ENCODE measurements at places on chromosomes 12 and 14.

GRCh38 chr14:34983786-34984185, 994 bp downstream of the SRP54 start:
- DNase-seq, result no peak

DNA sequence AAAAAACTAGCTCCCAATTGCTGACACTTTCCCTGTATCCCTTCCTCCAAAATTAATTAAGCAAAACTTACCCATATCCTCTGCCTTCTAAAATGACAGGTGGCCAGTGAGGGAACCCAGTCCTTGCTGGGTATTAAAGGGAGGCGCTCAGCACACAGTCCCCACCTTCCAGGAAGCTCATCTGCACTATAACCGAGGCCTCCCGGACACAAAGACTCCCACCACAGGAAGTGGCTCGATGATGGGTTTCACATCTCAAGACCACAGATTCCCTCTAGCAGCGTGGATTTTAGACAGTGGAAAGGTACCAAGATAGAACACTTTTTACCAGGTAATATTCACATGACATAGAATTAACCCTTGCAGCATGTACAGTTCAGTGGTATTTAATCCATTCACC, 126.8 kb upstream of the NCOR2 start:
- DNase-seq, result no peak

GRCh38 chr14:90674716-90675115, 141.5 kb downstream of the TTC7B start:
- DNase-seq, result no peak

DNA sequence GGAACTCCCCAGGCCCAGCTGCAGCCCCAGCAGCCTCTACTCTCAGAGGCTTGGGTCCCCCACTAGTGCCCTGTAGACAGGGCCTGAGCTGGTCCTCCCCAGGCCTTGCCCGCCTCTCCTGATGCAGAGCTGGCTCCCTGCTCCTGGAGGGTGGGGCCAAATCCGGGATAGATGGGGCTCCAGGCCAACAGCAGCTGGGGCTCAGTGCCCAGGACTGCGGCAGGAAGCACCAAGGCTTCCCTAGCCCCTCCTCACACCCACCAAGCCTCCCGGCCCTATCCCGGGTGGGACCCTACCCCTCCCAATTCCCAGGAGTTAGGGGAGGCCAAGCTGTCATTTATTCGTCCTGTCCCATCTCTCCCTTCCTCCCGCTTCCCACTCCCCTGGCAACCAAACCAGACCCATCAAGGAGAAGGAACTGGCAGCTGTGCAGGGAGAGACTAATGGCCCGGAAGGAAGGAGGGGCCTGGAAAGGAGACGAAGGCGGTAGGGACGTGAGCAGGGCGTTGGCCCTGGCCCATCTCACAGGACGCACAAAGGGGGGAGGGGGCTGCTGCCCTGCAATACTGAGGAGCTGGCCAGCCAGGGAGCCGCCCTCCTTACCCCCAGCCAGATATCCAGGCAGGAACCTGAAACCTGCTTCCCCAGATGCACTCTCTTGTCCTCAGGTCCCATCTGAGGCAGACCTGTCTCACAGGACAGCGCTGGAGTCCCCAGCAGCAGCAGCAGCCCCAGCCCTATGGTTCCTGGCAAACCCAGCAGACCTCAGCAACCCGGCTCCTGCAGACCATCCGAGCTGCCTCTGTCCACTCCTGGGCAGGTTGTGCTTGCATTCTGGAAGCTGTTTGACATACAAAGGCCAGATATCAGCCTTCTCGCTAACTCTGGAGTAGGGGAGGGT, 1.6 kb upstream of the PRPH start:
- DNase-seq, result no peak

GRCh38 chr14:50941151-50941550, 3.1 kb downstream of the PYGL start:
- DNase-seq, result no peak

GRCh38 chr12:53226815-53227214, 5.2 kb downstream of the RARG start:
- no peak for DNase-seq

DNA sequence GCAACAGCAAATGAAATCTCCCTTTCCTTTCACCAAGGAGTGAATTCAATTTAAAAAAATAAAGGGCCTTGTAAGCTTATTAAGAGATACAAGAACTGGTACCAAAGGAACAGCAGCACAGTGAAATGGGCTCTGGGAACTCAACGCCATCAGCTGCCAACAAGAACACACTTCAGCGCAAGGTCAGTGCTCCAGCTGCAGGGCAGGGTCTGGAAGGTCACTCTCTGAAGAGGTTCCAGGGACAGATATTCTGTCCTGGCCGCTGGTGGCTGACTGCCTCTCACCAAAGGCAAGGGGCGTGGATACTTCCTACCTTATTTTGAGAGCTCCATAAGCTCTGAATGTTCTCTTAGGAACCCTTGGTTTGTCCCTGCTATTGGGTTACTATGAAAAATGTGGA, 186.6 kb downstream of the CALM1 start:
- no peak for DNase-seq

- no peak for DNase-seq
Measured at GRCh38 chr14:36162267-36162666, 14.3 kb downstream of the PTCSC3 start.

DNA sequence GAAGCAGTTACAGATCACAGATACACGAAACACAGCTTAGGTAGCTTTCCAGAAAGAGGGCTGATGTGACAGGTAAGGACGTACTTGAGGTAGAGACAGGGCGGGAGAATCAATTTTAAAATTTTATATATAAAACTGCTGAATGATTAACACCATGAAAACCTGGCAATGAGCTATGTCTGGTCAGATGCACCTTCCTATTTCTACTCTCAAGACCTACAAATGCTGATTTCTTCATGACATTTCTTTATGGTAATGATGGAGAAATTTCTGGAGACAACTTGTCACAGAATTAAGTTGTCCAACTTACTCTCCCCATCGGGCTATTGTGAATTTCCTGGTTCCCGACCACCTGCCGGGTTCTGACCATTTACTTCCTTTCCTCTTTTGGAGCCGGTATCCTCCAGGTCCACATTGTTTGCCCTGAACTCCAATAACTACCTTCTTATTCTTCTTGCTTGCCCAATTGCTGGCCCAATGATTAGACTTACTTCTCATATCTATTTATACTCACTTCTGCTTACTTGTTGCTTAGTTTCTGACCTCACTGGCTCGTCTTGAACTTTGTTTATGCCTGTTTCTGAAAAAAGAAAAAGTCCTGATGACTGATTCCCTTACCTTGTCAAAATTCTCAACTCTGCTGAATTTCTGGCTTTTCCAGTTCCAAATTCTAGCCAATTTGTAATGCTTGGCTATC, 12.8 kb upstream of the ATP2B1 start:
- no peak for DNase-seq
